ENCODE measurements at places on chromosomes 5 and 9. TPM values are rescaled to one million over a fixed set of nuclear protein-coding genes. Genes with fewer than 3 reads are reported as not detected.

DNA sequence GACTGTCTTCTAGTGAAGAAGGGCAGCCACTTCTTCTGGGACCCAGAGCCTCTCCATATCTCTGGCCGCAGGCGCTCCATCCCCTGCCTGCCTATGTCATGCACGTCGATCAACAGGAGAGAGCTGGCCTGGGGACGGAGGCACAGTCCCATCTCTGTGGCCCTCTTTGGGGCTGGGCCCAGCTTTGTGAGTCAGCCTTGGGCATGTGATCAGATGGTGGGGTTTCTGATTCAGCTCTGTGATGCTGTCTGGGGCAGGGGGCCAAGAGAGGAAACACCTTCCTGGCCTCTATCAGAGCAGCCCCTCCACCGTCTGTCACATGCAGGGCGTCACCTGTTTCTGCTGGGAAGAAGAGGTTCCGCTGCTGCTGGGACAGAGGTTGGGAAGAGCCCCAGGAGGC is 72.6 kb downstream of the MVB12B start:
- no peak for DNase-seq

ARHGEF37 gene
- total RNA-seq, result 1.7 TPM

TXNDC8 gene
- not detected for total RNA-seq

BARHL1 gene
- not detected for total RNA-seq

PRUNE2 gene
- total RNA-seq, result not detected

GRCh38 chr9:75588808-75589207 is 301.7 kb upstream of the PCSK5 start:
- no peak for DNase-seq

DNA sequence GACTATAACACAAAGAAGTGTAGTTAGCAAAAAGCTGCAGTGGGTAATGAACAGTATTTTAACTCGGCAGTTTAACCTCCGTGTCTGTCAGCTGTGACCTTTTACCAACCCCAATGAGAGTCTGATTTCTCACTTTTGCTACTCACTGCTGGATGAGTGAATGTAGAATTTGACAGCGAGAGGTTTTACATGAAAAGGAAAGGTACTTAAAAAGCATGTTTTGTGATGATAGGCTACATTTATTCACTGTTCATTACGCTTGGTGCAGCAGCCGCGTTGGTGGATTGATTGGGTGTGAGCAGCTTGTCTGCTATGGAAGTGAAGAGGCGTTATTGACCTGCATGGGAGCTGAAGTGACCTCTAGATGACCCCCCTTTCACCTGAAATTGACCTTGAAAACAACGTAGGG is 867.7 kb downstream of the NR2F1-AS1 start:
- DNase-seq, result no peak

NUTM2F gene
- not detected for total RNA-seq
